Activated CD4-positive, CD25-positive, alpha-beta regulatory T cell (primary cell): ENCODE measurements at places on chromosomes 7 and 10.

- no peak for DNase-seq
These were observed 164.3 kb upstream of the PODXL start for GRCh38 chr7:131720703-131721102.

DNA sequence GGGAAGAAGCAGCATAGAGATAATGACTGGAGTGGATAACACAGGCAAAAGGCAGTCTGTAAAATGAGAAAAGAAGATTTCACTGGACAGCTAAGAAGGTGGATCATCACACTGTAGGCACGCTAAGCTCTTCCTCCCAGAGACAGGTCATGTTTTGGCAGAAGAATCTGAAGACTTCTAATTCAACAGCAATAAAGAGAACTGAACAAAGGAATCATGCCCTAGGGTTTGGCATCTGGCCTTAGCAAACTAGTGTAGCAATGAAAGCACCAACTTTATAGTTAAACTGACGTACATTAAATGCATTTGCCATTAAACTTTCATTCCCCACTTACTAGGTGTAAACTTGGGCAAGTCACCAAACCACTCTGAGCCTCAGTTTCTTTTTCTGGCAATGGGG is 84.4 kb upstream of the SEM1 start:
- DNase-seq: no peak

GRCh38 chr10:43857931-43858315 is 209.2 kb upstream of the ZNF32 start:
- no peak for DNase-seq

- no peak for DNase-seq
These were observed 229.8 kb downstream of the FOXP2 start for GRCh38 chr7:114644455-114644854.

- DNase-seq: no peak
These were observed 57.6 kb downstream of the MEOX2 start for GRCh38 chr7:15628876-15629275.

- no peak for DNase-seq
These were observed 234.0 kb downstream of the BICC1 start for GRCh38 chr10:58746474-58747185.

DNA sequence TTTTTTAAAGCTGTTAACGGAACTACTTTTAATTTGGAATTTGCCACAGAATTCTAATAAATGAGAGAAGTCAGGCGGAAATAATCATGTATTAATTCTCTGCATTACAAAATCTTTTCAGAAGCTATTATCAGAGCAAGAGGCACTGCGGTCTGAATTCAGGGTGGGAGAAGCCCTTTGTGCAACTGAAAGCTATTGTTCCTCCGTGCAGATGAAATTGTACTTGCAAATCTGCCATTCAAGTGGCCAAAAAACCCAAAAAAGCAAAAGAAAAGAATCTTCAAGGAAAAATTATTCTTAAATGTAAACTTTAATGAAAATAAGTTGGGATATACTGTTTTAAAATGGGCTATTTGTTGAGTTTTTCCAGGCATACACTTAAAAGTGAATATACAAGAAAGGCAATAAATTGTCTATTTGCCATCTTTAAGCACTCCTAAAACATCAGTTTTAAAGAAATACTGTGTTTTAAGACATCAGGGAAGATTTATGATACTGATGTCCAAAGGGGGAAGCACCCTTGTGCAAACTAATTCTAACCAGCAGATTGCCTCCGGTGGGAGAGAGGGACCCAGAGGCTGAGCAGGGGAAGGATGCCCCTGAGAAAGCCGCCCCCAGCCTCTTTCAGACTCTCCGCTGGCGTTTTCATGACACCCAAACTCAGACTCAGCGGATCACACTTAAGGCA is 351.2 kb downstream of the DNAJB6 start:
- DNase-seq: no peak

DNA sequence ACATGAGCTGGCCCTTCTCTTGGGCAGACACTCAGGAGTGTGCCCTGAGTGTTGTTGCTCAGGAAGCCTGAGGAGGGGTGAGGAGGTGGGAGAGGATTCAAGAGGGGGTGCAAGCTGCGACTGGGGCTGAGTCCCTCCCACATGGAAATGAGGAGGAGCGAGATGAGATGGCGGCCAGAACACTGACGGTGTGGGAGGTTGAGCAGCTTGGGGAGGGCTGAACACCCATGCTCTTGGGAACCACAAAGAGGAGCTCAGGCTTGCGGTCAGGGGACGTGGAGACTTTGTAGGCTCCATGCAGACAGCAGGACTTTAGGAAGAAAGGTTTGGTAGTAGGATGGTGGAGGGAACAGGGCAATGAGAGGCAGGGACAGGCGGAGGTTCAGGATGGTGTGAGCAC is 163.2 kb upstream of the SHH start:
- no peak for DNase-seq

DNA sequence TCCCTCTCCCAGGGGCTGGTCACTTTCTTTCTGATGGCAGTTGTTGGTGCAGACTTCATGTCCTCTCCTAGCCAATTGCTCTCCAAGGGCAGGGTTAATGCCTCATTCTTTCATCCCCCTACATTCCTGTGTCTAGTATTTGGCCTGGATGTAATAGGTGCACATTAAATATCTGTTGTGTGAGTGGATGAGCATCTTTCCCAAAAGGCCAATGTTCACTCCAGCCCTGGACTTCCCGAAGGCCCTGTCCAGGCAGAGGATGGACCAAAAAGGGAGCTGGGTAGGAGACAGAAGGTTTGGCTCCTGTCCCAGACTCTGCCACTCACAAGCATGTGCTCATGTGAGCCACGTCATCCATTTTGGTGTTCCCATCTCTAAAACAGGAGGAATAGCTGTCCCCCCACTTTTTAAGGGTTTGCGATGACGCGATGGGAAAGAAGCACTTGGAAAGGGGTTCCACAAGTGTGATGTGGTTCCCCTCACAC is 47.5 kb downstream of the RGS10 start:
- no peak for DNase-seq

GRCh38 chr10:77187376-77187999 is 450.1 kb downstream of the KCNMA1 start:
- no peak for DNase-seq

- DNase-seq: no peak
These were observed 9.4 kb upstream of the IRF5 start for GRCh38 chr7:128928159-128928813.

- no peak for DNase-seq
These were observed 102.2 kb downstream of the MYOF start for GRCh38 chr10:93379731-93380575.

GRCh38 chr10:37619336-37619735 is 238.1 kb downstream of the ZNF248 start:
- no peak for DNase-seq

DNA sequence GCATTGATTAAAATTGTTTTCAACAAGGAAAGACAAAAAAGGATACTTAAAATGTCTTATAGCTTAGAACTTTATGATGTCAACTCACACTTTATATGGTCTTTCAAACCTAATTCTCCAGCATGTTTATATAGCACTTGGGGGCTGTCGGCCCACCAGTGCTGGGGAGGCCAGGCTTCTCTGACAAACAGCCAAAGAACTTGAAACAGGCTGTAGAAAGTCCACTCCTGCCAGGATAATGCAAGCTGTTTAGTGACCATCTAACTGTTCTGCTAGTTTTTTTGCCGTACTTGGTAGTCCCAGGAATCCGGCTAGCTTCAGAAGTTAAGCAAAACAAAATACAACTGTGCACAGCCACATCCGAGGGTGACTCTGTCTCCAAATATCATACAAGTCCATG is 13.6 kb upstream of the SOSTDC1 start:
- DNase-seq: no peak

GRCh38 chr7:147547252-147547897 is 1043.2 kb upstream of the C7orf33 start:
- no peak for DNase-seq

- DNase-seq: no peak
These were observed 89.2 kb downstream of the WDR11 start for GRCh38 chr10:120940299-120940900.

GRCh38 chr7:26127411-26127810 is 24.6 kb upstream of the NFE2L3 start:
- no peak for DNase-seq

- DNase-seq: no peak
These were observed 16.1 kb upstream of the ABCC2 start for GRCh38 chr10:99766302-99766681.

DNA sequence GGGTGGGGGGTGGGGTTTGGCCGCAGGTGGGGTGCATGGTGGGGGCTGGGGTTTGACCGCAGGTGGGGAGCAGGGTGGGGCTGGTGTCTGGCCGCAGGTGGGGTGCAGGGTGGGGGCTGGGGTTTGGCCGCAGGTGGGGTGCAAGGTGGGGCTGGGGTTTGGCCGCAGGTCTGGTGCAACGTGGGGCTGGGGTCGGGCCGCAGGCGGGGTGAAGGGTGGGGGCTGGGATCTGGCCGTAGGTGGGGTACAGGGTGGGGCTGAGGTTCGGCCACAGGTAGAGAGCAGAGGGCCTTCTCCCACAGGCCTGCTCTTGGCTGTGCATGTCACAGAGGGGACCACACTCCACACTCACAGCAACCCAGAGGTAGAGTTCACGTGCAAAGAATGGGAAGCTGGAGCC is 586.6 kb downstream of the PTPRN2 start:
- DNase-seq: no peak

GRCh38 chr7:106610996-106611886 is 49.7 kb downstream of the CCDC71L start:
- DNase-seq: no peak

- DNase-seq: no peak
These were observed 6.7 kb downstream of the TWIST1 start for GRCh38 chr7:19110776-19111175.

GRCh38 chr7:107381453-107381852 is 88.4 kb upstream of the GPR22 start:
- DNase-seq: no peak

DNA sequence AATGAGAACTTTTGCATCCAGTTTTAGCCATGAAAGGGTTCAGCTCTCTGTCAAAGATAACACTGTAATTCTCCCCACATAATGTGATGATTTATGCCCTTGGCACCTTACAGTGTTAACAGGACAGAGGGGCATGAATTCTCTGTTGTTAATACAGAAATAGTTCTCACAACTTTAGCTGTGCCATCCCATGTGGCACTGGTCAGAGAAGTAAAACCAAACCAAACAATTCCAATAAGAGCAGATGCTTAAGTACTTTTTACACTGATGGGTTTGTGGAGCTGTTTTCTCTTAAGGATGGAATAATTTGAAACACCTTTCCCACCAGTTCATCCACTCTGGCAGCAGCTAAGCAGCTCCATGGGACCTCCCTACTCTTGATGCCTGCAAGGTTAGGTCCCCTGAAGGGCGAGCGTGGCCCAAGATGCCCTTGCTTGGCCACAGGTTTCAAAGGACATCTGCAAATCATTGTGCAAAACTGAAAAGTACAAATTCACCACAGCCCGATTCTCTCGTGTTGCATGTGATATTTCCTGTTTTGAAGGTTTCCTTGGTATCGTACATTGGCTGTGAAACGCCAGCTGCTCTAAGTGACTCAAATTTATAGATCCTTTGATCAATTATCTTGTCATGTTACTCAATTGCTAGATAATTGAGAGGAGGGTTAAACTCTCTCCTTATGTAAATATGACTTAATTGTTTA is 82.5 kb upstream of the CREB5 start:
- DNase-seq: no peak

- DNase-seq: no peak
These were observed 9.0 kb upstream of the ARMS2 start for GRCh38 chr10:122445469-122445868.
